ENCODE measurements at places on chromosomes 5 and 9.

DNA sequence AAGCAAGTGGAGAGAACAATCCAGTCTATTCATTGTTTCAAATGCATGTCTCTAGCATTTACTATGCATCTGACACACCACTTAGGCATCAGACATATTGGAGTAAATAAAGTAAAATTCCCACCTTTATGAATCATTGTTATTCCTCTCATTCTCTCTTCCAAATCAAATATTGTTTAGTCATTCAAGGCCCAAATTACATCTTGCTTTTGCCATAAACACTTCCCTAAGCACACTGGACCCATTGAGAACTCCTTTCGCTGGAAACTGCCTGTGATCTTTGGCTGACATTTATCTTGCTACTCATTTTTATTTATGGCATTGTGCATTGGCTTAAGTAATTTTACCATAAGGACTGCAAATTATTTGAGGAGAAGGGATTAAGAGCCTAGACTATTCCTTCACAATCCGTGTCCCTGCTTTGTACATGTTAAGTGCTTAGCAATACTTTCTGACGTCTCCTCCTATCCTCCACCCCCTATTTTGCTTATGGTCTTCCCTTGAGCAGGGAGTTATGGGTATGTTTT lies 7.4 kb downstream of the C5orf46 start:
- no peak for DNase-seq

- DNase-seq = no peak
Measured at GRCh38 chr5:135150767-135151166, 116.7 kb upstream of the PITX1 start.

DNA sequence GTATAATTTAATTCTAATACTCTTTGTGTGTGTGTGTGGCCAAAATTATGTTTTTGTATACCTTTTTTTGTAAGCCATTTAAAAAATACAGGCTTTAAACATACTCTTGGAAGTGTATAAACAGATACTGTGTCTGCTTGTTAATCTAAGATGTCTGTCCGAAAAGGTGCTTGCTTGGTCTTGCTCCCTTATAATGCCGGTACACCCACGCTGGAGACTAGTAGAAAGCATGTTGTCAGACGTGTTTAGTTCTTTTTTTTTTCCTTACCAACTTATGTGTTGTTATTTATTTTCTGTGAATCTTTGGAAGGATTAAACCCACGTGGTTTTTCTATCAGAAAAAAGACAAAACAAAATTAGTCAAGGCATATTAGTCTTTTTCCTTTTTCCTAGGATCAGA lies 9.5 kb downstream of the GAPVD1 start:
- DNase-seq = no peak

- DNase-seq = no peak
Measured at GRCh38 chr5:176389135-176390123, 878 bp downstream of the HIGD2A start.

GRCh38 chr9:28956116-28956880 lies 1383.0 kb upstream of the C9orf72 start:
- DNase-seq = no peak

GRCh38 chr5:168415971-168416370 lies 70.3 kb upstream of the RARS1 start:
- DNase-seq = no peak

DNA sequence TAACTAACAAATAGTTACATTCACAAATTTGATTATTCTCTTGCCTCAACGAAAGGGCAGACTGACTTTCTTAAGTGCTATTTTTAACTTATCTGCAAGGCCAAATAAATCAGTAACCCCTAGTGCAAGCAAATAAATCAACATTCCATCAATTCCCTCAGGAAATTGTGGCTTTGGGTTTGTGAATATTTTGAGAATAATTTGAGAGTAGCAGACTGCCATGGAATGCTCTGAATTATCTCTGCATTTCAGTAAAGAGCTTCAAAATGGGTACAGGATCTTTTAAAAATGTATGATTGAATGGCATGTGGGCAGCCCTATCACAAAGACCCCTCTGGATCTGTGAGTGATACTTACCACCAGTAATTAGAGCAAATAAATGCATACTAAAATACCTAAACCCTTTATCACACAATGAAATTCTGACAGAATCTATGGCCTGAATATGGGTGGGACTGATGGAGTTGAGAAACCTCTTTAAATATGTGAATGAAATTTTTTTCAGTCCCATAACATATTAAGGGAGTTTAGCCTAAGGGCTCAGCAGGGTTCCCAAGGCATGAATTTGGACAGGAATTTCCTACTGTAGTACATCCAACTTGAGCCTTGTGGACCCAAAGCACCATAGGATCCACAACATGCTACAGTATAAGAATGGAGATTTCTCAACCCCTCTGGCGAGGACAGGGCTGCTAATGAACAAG lies 92.5 kb upstream of the ITGA2 start:
- DNase-seq = no peak

DNA sequence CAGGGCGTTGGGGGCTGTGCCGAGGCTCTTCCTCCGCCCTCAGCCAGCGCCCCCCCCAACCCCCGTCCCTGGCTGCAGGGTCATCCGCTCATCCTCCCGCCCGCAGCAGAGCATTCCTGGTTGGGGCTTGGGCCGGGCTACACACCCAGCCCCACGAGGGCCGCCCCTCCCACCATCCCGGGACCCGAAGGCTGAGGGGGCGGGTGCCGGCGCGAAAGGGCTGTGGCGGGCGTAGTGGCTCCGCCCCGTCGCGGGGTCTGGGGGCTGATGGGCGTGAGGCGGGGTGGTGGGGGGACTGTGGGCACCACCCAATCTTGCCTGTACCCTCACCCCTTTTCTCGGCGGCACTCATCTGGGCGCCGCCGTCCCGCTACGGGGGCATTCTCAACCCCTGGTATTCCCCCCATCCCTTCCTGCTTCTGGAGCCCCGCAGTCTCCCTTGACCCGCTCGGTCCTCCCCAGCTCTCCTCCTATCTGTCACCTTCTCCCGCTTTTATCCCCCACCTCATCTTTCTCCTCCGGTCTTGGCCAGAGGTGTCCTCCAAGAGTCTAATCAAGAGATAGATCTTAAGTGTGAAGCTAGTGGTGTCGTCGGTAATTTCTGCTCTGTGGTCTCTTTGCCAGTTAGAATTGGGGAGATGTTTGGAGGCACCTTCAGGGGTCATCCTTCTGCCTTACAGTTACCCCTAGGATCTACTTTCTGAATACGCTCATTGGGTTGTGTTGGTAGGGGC lies 1.6 kb downstream of the FER start:
- DNase-seq = peak; percentile 59

DNA sequence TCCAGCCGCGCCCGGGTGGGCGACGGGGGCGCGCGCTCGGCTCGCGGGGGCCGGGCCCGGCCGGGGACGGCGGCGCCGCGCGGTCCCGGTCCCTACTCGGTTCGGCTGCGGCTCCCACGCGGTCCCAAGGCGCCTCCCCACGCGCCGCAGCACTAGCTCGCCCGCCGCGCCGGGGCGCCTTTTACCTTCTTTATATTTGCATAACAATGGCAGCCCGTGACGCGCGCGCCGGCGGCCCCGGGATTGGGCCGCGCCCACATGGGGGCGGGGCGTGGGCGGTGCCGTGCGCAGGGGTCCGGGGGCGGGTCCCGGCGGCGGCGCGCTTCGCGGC lies at the start of gene NRARP:
Gene NRARP, minus strand, starts transcription at position 154 of the 331 bp plus-strand sequence. CDS start 343 bp downstream, outside the sequence.
- DNase-seq = peak; percentile 93

DNA sequence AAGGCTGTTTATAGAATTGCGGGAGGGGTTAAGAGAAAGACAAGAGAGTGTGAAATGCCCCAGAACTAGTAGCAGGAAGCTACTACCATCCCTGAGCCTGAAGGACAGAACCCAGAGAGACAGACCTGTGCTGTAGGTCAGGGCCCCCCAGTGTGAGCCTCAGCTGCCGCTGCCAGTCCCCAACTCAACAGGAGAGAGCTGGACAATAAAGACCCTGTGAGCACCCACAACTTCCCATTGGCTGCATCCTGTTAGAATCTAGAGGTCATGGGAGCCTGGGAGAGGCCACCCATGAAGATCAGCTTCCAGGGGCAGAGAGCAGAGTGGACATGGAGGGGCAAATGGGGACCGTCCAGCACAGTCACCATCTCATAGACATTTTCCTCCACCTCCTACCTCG lies 127.2 kb upstream of the GABRP start:
- no peak for DNase-seq

- no peak for DNase-seq
Measured at GRCh38 chr5:62327138-62328053, 21.4 kb downstream of the KIF2A start.

GRCh38 chr5:52787600-52788504 lies at the start of the genes ITGA1 and PELO:
ITGA1 (plus strand) TSS chr5:52787916; CDS start chr5:52788354, 438 bp downstream.
PELO (plus strand) TSS chr5:52787916; CDS start chr5:52800395, 12,479 bp downstream.
- peak; percentile 71 for DNase-seq

GRCh38 chr9:134325813-134326723 lies at the start of gene RXRA:
RXRA (plus strand) TSS chr9:134326455; CDS start chr9:134326632, 177 bp downstream.
- DNase-seq = peak; percentile 53

DNA sequence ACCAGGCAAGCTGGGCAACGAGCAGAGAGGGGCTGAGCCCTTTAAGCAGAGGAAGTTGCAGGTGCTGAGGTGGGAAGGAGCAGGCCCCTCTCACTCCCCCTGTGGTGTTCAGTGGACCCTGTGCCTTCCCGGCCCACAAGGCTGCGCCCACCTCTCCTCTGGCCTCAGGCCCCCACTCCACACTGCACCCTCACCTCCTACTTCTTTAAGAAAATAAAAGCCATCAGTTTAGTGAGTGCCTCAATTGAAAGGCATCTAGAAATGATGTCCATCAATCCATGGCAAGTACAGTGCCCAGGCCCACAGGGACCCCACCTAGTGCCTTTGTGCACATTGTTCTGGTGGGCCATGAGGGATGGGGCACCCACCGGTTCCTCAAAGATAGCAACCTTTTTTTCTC lies 158.0 kb downstream of the PAX5 start:
- DNase-seq = no peak

DNA sequence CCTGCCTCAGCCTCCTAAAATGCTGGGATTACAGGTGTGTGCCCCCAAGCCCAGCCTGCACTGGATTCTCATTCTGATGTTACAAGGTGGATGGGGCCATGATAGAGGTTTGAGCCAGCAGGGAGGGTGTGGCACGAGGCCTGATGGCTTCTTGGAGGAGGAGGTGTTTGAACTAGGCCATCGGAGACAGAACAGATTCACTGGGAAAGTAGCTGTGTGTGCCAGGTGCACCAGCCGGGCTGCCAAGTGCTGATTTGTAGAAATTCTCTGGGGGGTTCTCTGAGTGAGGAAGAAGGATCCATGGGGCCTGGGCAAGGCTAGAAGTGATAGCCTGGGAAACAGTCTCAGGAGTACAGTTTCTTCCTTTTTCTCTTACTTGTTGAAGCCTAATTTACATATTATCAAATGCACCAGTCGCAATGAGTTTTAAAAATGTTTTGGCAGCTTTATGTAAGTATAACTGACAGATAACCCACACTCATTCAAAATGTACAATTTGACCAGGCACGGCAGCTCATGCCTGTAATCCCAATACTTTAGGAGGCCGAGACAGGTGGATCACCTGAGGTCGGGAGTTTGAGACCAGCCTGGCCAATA lies 31.1 kb upstream of the STXBP1 start:
- DNase-seq = no peak

- no peak for DNase-seq
Measured at GRCh38 chr5:107296572-107296971, 374.2 kb downstream of the EFNA5 start.

GRCh38 chr5:133114933-133115310 lies 63.1 kb downstream of the HSPA4 start:
- no peak for DNase-seq

GRCh38 chr5:105885266-105885665 lies 1785.5 kb downstream of the EFNA5 start:
- no peak for DNase-seq

GRCh38 chr5:68343421-68343826 lies 127.9 kb downstream of the PIK3R1 start:
- peak; percentile 20 for DNase-seq

- no peak for DNase-seq
Measured at GRCh38 chr5:22560147-22560546, 293.0 kb downstream of the CDH12 start.

DNA sequence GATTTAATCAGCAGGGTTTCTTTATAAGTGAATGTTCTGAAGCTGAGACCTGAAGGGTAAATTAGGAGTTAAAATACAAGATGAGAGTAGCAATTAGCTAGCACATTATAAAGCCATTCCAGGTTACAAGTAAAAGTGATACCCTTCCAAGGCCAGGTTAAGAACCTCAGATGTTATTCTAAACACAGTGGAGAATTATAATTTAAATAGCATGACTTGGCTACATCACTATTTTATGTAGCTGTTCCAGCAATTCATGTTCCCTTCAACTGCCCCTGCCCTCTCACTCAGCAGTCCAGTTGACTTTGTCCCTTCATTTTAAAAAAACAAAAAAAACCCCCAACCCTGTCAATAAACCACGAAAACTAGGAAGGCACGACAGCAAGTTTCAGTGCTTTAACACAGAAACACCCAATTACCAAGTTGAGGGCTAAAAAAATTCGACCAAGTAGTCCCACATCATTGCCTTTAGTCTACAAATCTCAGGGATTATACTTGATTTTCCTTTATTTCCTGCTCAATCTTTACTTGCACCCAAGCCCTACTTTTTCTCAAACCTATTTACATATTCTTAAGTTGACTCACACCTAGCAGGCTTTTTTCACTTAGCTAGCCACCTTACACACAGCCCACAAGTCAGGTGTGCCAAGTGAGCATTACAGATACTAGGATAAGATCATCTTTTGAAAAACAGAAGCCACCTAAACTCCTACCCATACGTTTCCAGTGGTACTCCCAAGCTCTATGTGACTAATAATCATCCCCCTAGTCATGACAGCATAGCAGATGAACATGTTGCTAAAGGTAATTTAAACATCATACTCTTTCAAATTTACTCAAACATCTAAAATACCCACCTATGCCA lies 3.4 kb downstream of the RPL37 start:
- no peak for DNase-seq

DNA sequence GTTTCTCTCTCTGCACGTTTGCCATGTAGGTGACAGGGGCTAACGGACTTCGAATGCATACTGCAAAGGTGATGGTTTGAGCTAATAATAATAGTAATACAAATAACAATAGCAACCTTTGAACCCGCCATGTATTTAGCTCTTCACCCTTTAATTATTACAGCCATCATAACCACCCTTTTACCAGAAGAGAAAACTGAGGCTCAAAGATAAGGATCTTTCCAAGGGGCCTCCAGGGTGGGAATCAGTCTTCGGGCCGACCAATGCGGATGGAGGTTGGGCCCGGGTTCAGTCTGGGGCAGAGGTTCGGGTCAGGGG lies 494 bp downstream of the CDKN2AIPNL start:
- no peak for DNase-seq

DNA sequence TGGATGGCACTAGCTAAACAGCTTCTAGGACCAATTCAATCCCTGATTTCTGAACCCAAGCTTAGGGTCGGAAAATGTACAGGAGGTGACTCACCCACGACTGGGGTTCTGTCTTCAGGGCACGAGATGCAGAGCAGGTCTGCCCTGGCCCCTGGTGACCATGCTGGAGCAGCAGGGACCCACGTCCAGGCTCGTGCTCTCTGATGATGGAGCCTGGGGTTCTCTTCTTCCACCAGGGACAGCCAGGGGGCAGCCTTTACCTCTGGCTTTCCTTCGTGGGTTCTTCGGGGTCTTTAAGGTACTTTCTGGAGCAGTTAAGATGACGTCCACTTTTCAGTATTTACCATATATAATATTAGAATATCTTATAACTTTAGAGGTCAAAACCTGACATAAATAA lies 2.1 kb downstream of the CFAP77 start:
- peak; percentile 43 for DNase-seq

- no peak for DNase-seq
Measured at GRCh38 chr9:98342820-98343210, 87.4 kb upstream of the TBC1D2 start.
